A172 (cell line): ENCODE measurements at places on chromosomes 13 and 19. TPM values are rescaled to one million over a fixed set of nuclear protein-coding genes. Genes with fewer than 3 reads are reported as not detected.
A peak's percentile ranks its signal among the peaks of the same experiment; 100 is the strongest.

DNA sequence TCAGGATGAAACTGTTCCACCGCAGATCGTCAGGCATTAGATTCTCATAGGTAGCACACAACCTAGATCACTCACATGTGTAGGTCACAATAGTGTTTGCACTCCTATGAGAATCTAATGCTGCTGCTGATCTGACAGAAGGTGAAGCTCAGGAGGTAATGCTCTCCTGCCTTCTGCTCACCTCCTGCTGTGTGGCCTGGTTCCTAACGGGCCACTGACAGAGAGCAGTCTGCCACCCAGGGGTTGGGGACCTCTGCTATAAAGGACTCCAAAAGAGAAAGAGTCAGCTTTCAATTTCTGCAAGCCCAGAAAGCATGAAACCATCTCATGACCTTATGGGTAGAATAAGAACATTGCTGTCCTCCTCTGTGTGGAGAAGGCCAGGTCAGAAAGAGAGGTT is 43.5 kb upstream of the PCCA start:
- no peak for DNase-seq

DNA sequence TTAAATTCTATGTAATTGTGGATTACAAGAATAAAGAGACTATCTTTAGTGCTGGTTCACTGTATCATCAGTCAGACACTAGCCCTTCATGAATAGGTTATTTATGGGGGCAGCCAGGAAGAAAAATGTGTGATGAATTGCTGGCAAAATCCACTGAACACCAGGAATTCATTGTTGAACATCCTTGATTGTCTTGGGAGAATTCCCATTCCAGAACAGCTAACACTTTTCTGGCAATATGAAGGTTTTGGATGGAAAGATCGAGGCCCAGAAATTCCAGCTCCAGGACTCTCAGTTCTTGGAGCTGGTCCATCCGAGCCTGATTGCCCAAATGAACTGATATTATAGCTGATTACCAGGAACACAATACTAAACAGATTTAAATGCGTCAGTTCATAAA is 11.5 kb upstream of the SPART start:
- DNase-seq = no peak

DNA sequence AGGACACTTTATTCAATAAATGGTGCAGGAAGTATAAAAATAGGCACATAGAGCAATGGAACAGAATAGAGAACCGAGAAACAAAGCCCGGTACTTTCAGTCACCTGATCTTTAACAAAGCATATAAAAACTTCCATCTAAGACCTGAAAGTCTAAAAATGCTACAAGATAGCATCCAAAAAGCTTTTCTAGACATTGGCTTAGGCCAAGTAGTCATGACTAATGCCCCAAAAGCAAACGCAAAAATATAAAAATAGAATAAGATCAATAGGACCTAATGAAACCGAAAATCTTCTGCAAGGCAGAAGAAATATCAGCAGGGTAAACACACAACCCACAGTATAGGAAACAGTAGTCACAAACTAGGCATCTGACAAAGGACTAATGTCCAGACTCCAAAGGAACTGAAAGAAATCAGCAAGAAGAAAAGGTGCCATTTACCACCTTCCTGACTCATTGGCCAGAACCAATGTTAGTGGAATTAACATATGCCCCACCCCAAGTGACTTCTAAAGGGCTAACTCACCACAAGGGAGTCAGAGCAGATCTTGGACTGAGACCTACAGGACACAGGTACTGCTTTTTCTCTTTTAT is 40.8 kb upstream of the CEACAM21 start:
- no peak for DNase-seq

- peak; percentile 60 for DNase-seq
Observed at GRCh38 chr13:105343134-105343806, 1192.2 kb downstream of the EFNB2 start.

DNA sequence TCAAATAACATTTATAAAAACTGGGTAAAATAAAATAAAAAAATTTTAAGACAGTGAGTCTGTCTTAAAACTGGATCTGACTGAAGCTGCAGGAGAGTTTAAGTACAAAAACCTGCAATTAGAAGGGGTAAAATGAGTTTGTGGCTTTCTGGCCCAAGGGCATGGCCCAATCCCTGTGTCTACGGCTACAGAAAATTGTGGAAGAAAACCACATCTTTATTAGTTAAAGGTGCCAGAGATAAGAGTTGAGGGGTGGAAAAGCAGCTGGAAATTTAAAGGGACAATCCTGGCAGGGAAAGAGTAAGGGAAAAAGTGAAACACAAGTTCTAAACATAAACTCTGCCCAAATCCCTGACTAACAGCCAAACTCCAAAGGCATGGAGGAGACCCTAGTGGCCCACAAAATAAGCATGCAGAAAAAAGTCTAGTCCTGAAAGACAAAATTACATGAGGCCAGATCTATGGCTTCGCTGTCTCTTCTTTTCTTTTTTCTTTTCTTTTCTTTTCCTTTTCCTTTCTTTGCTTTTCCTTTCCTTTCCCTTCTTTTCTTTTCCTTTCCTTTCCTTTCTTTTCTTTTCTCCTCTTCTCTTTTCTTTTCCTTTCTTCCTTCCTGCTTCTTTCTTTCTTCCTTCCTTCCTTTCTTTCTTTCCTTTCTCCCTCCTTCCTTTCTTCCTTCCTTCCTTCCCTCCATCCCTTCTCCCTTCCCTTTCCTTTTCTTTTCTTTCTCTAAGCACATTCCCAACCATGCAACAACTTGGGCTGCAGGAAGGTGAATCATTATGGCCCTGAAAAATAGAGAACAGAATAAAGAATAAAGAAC is 23.5 kb upstream of the DLEU7 start:
- DNase-seq = no peak

GRCh38 chr19:38793177-38793576 is 4.2 kb downstream of the LGALS7B start:
- peak; percentile 47 for DNase-seq

- DNase-seq = no peak
Observed at GRCh38 chr13:110472904-110473563, 88.5 kb downstream of the RAB20 start.

The S1PR5 gene
- total RNA-seq = 7.9 and 9.0 TPM in 2 replicates

The ICAM5 gene
- 0.19 and 0.53 TPM in 2 replicates for total RNA-seq

The ZNF90 gene
- total RNA-seq = 0.31 and 0.72 TPM in 2 replicates

The PBX4 gene
- total RNA-seq = 3.6 and 3.9 TPM in 2 replicates
